Stimulated activated CD8-positive, alpha-beta memory T cell treated with anti-CD3 and anti-CD28 coated beads, Interleukin-15, amount 100 ng/mL, for 24 hours (primary cell): ENCODE measurements at places on chromosomes 3 and 15.

DNA sequence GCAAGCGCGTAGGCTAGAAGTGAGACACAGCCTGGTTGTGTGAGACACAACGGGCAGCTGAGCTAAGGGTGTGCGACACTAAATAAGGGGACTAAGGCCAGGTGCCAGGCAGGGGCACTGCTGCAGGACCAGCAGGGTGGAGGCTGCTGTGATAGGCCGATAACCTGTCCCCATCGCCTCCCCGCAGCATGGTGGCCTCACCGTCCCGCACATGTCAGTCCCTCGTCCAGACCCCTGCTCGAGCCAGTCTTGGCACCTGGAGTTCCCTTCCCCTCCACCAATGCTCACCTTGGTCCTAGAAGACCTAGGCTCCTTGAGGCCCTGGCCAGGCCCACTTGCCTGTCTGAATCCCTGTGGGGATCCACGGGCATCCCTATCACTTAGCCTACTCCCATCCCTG lies 96.1 kb downstream of the HMG20A start:
- DNase-seq, result no peak

GRCh38 chr15:62488387-62488786 lies 323.3 kb upstream of the C2CD4B start:
- no peak for DNase-seq

DNA sequence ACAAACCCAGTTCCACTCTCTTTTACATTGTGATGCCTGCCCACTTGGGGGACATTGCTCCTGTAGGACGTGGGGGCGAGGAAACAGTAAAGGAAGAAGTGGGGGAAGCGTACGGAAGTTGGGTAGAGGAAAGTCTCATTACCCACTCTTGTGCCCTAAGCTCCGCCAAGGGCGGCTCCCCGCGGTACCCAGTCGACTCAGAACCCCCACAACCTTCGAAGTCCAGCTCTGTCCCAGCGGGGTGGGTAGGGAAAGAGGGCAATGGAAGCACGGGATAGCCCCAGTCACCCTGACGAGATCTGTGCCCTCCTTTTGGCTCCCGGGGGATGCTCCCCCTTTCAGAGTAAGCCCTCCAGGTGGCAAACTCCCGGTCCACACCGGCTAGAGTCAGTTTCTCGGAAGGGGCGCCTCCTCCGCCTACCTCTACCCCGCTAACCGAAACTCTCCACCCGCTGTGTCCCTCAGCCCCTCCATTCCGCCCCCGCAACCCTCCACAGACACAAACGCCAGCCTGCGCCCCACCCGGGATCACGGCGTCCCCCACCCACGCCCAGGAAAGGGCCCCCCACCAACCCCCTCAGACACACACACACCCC lies 527 bp downstream of the CSNK1G1 start:
- DNase-seq, result peak; percentile 7

DNA sequence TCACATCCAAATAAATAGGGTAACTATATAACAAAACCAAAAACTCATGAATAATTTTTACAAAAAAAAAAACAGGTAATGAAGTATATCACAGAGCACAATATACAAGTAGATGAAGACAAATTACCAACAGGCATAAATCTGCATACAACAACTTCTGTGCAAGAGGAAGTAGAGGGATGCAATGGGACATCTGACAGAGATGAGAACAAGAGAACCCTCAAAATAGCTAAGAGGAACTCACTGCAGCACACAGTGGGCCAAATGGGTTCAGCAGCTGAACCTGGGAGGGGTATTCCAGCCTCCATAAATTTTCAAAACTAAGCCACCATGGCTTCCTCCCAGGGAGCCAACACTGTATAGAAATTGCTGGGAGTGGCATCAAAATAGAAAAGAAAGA lies 9.6 kb upstream of the BTLA start:
- no peak for DNase-seq

DNA sequence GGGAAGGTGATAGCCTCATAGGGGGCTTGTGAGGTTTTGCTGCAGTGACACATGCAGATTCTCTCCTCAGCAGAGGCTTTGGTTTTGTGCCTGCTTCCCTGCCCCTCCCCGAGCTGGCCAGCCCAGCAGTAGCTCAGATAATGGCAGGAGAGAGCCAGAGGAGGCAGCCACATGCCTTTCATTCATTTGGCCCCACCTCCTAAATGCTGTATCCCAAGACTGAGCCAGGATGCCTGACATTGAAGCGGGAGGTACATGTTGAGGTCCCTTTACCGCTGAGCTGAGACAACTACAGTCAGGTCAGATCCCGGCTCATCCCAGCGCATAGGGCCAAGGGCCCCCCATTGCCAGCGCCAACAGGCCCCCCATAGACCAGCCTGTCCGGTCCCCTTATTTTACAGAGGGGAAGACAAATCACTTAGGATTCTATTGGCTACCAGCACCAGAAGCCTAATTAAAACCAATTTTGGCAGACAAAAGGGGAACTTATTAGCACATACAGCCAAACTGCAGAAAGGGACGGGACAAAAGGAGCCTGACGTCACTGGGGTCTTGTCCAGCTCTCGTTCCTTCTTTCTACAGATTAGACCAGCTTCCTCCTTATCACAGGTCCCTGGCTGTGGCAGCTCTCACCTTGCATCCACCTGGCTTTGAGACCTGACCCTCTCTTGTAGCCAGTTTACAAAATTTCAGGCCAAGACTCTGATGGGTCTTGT lies 12.1 kb upstream of the POLG start:
- DNase-seq, result no peak

- no peak for DNase-seq
Observed at GRCh38 chr3:28125342-28125741, 116.1 kb upstream of the CMC1 start.

GRCh38 chr3:13254028-13254951 lies 165.8 kb downstream of the NUP210 start:
- DNase-seq, result no peak

GRCh38 chr3:160065282-160065681 lies 76.6 kb downstream of the IL12A start:
- no peak for DNase-seq

- DNase-seq, result no peak
Observed at GRCh38 chr3:4140921-4141320, 162.2 kb upstream of the SETMAR start.

GRCh38 chr15:56984681-56985481 lies 66.4 kb downstream of the TCF12 start:
- DNase-seq, result no peak

DNA sequence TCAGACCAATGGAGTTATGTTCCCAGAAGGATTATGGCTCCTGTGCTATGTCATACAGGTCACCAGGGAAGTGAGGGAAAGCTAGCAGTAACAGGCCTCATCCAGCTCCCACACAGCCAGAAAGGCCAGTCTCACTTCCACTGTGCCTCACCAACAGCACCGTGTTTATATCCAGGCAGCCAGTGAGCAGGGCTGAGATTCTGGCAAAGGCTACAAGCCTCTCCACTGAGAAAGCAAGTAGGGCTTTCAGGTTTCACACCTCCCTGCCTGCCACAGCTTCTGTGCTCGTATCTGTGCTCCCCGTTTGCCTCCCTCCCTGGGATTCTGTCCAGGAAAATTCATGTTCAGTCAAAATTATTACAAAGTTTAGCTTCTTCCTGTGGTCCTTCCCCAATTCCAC lies 14.9 kb upstream of the CFAP20DC start:
- no peak for DNase-seq

DNA sequence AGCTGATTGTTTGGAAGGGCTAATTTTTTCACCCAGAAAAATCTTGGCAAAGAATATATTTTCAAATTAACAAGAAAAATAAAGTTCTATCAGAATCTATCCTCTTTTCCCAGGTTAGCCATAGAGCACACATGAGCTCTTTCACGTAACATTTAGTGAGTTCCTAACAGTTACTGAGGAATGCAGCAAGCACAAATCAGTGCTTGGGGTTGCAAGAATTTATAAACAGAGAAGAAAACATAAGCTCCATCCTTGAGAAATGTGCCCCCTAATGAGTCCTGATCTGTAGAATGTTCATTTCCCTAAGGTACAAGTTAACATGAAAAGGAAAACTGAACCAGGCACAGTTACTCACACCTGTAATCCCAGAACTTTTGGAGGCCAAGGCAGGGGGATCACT lies 13.9 kb downstream of the EOGT start:
- no peak for DNase-seq

DNA sequence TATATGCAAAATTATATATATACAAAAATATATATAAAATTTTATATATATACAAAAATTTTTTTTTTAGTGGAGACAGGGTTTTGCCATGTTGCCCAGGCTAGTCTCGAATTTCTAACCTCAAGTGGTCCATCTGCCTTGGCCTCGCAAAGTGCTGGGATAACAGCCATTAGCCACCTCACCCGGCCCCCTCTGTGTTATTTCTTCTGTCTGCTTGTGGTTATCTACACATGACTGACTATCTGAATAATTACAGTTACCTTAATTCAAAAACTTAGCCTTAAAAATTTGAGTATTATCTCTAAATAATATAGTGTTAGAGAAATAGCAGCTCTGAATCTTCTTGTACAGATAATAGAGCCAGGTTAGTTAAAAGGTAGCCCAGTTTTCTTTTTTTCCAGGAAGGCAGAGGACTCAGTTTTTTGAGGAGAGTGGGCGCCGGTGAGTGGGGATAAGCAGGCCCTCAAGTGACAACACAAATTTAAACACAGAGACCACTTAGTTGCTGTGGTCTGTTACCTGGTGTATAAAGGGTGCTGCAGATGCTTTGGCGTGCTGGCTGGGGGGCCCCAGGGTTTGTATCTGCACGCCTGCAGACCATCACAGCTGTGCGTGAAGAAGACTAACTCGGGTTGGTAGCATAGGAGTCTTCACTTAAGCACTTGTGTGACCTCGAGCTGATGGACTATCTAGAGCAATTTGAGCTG lies 83.7 kb downstream of the TRAK1 start:
- DNase-seq, result no peak

DNA sequence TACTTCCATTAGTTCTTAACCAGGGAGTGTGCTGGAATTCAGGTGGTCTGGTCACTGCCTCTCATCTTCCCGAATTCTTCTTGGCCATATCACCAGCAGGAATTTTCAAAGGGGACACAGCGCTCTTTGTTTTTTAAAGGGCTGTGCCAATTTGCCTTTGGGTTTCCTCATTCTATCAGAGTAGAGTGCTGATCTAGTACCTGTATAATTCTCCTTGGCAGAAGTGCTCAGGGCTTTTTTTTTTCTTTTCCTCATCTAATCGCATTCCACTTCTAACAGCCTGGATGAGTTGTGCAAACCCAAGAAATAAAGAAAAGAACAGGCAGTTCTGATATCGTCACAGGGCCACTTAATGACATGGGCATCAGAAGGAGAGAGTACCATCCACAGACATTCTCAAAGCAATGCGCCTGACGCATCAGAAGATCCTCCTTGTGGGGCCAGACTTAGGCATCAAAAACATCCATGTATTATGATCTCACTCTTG lies 121.0 kb downstream of the ASB7 start:
- no peak for DNase-seq

DNA sequence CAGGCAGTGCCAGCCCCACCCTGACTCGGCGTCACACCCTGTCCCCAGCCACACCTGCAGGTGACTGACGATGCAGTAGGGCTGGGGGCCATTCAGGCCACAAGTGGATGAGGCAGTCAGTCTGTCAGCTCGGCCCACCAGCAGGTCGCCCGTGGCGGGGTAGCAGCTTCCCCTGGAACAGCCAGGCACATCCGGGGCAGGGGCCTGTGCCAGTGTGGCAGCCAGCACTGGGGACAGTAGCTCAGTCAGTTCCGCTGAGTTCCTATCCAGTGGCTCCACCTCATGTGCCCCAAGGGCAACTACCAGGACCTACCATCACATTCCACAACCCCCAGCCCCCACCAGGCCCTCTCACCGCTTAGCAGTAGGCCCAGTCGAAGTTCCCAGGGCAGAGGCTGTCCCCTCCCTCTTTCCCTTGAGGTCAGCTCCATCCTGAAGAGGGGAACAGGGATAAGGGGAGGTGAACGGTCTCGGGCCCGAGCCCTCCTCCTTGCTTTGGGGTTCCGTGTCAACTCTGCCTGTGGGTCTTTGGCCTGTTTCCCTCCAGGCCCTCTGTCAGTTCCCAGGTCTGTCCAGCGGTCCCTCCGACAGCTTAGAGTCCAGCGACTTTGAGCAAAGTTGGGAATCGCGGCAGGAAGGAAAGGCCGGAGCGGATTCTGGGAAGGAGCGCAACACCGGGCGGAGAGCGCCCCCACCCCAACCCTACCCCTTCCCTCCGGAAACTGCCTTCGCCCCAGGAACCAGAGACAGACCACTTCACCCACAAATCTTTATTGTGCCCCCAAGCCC lies at the start of gene LAMB2:
LAMB2 (minus strand) TSS at position 614 of the 789 bp plus-strand sequence; CDS start at position 431, 183 bp downstream.
- DNase-seq, result no peak

DNA sequence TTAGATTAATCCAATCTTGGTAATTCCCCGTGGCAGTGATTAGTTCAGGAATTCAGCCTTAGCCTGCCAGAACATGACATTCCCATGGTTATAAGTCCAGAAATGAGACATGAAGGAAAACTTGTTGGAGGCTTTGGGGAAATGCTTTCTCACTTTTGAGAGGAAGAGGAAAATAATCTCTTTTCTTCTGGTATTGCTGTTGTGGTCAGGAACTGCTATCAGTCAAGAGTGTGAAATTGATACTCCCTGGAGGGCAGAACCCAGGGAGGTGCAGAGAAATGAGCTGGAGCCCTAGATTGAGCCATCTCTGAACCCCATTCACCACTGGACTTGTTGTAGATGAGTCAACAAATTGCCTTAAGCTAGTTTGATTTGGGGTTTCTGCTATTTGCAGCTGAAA lies 38.6 kb upstream of the APH1B start:
- DNase-seq, result no peak

DNA sequence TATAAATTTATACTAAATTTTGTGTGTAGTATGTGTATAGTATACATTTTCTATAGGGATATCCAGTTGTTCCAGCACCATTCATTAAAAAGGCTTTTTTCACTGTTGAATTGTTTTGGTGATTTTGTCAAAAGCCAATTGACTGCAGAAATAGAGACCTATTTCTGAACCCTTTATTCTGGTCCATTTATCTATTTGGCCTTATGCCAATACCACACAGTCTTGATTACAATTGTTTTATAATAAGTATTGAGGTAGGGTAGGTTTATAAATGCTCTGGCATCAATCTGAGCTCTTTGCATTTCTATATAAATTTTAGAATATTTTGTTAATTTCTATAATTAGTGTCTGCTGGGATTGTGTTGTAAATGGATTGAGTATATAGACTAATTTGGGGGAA lies 6.5 kb upstream of the OPA1 start:
- no peak for DNase-seq

GRCh38 chr15:74233373-74233772 lies 2.8 kb upstream of the CCDC33 start:
- DNase-seq, result no peak

DNA sequence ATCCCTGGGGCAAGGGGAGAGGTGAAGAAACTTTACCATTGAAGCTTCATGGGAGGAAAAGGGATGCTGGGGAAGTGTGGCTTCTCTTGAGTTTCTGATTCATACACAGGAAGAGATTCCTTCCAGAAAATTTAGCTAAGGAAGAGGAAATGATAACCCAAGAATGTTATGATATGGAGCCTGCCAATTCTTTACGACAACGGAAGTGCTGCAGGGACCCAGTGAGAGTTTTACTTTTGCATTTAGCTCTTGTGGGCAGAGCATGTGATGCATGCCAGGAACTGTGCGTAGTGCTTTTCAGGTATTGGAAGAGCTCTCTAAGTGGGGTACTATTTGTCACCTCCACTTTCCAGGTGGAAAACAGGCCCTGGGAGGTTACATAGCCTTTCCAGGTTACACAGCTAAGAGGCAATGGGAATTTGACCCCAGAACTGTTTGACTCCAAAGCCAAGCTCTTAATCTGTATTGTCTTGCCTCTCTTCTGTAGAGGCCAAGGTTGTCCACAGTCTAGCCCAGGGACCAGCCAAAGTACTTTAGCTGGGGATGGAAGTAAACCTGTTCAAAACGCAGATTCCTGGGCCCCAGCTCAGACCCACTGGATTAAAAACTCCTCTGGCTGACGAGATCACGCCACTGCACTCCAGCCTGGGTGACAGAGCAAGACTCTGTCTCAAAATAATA lies 23.0 kb downstream of the CMTM7 start:
- no peak for DNase-seq

- DNase-seq, result no peak
Observed at GRCh38 chr15:99433757-99434450, 131.9 kb upstream of the MEF2A start.
